ENCODE measurements at places on chromosomes 11 and 22.

DNA sequence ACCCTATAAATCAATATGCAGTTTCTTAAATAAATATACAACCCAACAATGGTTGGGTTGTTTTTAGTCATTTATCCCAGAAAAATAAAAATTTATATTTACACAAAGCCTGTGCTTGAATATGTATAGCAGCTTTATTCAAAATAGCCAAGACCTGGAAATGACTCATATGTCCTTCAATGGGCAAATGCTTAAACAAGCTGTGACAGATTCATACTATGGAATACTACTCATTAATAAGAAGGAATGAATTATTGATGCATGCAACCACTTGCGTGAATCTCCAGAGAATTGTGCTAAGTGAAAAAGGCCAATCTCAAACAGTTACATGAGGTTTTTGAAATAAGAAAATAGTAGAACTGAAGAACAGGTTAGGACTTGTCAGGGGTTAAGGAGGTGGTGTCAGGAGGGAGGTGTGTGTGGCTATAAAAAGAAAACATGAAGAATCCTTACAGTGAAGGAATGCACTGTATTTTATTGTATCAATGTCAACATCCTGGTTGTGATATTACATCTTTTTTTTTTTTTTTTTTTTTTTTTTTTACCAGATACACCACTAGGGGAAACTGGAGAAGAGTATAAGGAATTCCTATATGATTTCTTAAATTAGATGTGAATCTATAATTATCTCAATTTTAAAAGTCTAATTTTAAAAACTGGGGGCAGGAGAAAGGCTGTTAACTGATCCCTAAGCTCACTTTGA, 82.4 kb upstream of the CD44 start:
- DNase-seq, result no peak
- H3K27me3 ChIP-seq, result no peaks in the 10 kb centered on the region
- H3K27ac ChIP-seq, result no peak overlapping the region
- H3K36me3 ChIP-seq, result peaks cover 19% of the 10 kb centered on the region

DNA sequence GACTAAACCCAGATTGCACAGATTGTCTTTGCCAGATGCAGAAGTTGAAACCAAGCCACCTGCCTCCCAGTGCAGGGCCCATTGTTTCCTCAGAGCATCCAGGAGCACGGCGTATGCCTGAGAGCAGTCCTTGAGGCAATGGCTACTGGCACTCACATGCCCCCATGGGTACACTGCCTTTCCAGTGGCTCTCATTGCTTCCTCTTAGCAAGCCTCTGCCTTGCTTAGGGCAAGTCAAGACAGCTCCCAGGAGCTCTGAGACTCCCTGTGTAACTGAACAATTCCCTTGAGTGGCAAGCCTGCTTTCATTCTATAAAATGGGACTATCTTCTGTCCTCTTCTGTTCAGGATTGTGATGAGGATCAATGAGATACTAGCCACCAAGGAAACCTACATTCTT, 4.1 kb downstream of the SYTL2 start:
- no peak overlapping the region for H3K4me3 ChIP-seq
- H3K27ac ChIP-seq, result no peak overlapping the region
- peaks cover 9% of the 10 kb centered on the region for H3K36me3 ChIP-seq
- no peak for DNase-seq
- peaks cover 14% of the 10 kb centered on the region for H3K27me3 ChIP-seq
- H3K4me1 ChIP-seq, result peaks cover 36% of the 10 kb centered on the region

- no peaks in the 10 kb centered on the region for H3K36me3 ChIP-seq
- no peak overlapping the region for H3K4me3 ChIP-seq
- peak; percentile 5 for DNase-seq
- H3K27ac ChIP-seq, result no peak overlapping the region
Measured at GRCh38 chr22:49251371-49251770, 576.3 kb downstream of the BRD1 start.

- no peaks in the 10 kb centered on the region for H3K4me1 ChIP-seq
- no peaks in the 10 kb centered on the region for H3K27me3 ChIP-seq
- no peak overlapping the region for H3K27ac ChIP-seq
Measured at GRCh38 chr11:2574553-2575535, 125.0 kb downstream of the KCNQ1OT1 start.

DNA sequence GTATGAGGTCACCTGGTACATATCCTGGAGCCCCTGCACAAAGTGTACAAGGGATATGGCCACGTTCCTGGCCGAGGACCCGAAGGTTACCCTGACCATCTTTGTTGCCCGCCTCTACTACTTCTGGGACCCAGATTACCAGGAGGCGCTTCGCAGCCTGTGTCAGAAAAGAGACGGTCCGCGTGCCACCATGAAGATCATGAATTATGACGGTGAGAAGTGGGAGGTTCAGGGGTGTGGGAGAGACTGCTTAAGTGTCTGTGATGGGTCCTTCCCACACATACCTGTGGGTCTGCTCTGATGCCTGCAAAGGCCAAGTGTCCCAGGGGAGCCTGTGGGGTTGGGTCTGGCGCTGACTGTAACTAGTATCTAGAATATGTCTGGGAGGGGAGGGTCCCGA, 3.9 kb downstream of the APOBEC3G start:
- peaks cover 71% of the 10 kb centered on the region for H3K4me1 ChIP-seq
- no peak overlapping the region for H3K4me3 ChIP-seq
- H3K27ac ChIP-seq, result peak overlapping the region; percentile 60
- H3K27me3 ChIP-seq, result no peaks in the 10 kb centered on the region

DNA sequence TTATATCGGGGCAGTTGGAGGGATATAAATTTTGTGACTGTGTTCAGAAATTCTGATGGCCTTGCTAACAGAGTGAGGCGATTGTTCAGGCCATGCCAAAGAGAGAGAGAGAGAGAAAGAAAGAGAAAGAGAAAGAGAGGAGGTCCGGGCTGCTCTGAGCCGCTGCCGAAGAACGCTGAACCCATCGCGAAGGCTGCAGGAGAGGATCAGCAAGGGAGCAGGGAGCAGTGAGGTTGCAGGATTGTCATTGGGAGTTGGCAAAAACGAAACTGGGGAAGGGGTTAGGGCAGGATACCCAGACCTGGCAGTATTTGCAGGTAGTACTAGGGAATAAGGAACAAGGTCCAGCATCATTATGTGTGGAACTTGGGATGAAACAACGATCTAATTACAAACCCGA, 537.1 kb downstream of the INSC start:
- H3K27ac ChIP-seq, result no peak overlapping the region
- H3K4me3 ChIP-seq, result no peak overlapping the region
- H3K4me1 ChIP-seq, result peaks cover 3% of the 10 kb centered on the region

DNA sequence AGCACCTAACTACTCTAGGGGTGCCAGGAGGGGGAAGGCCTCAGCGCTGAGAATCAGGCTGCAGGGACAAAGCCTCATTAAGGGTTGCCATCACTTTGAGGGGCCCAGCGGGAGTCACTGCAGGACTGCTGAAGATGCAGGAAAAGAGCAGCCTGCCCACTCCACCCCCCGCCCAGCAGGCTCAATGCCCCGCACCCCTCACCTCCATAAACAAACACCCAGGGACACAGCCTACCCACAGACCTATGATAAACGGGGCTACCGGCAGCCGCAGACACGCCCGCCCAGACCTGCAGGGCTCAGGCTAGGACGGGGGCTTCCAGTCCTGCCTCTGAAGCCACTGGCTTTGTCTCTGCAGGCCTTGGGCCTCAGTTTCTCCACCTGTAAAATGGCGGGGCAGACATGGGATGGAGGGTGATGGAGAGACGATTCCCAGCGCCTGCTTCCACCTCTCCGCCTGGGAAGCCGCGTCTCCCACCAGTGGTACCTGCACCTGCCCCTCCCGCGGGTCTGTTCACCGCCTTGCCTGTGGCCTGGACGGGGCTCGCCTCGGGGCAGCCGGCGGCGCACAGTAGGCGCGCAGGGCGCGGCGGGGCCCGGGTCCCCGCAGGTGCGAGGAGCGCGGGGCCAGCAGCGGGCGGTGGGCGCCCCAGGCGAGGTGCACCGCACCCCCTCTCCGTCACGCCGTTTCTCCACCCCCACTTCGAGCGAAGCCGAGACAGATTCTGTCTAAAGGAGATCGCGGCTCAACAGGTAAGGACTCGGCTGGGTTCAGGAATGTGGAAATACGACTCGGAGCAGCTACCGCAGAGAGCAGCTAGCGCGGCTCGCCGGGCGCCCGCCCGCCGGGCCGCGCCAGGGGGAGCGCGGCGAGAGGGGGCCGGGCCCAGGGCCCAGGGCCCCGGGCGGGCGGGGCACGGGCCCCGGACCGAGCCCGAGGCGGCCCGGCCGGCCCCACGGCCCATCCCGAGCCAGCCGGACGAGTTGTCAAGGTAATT, 1.5 kb downstream of the WNT7B start:
- H3K4me3 ChIP-seq, result no peak overlapping the region
- DNase-seq, result no peak
- no peak overlapping the region for H3K27ac ChIP-seq
- peaks cover 15% of the 10 kb centered on the region for H3K4me1 ChIP-seq
- peaks cover 59% of the 10 kb centered on the region for H3K27me3 ChIP-seq

- H3K27me3 ChIP-seq, result peaks cover 14% of the 10 kb centered on the region
- peaks cover 19% of the 10 kb centered on the region for H3K4me1 ChIP-seq
- DNase-seq, result peak; percentile 26
- H3K4me3 ChIP-seq, result peak overlapping the region; percentile 78
- H3K36me3 ChIP-seq, result no peaks in the 10 kb centered on the region
- no peak overlapping the region for H3K27ac ChIP-seq
Measured at GRCh38 chr11:94768602-94769541, 716 bp downstream of the AMOTL1 start.

GRCh38 chr11:70921804-70922203, 330.6 kb downstream of the SHANK2 start:
- no peak overlapping the region for H3K27ac ChIP-seq
- H3K4me3 ChIP-seq, result no peak overlapping the region
- no peaks in the 10 kb centered on the region for H3K4me1 ChIP-seq
- DNase-seq, result no peak
- H3K36me3 ChIP-seq, result no peaks in the 10 kb centered on the region

DNA sequence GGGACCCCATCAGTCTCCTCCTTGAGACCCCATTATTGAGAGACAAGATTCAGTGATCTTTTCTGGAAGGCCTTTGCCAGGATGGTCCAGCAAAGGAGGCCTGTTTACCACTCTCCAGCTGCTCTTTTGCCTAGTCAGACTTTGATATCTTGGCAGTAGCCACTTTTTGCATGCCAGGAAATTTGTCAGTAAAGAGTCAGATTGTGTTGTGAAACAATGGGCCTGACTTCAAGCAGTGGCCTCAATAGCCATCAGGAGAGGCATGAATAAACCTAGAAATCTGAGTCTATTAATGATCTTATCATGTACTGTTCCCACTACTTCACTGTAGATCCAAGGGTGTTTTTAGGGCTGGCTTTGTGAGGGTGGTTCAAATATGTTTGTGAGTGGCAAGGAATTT, 479.4 kb downstream of the JRKL start:
- H3K4me3 ChIP-seq, result no peak overlapping the region
- H3K27ac ChIP-seq, result no peak overlapping the region
- DNase-seq, result no peak
- H3K36me3 ChIP-seq, result no peaks in the 10 kb centered on the region
- no peaks in the 10 kb centered on the region for H3K4me1 ChIP-seq

DNA sequence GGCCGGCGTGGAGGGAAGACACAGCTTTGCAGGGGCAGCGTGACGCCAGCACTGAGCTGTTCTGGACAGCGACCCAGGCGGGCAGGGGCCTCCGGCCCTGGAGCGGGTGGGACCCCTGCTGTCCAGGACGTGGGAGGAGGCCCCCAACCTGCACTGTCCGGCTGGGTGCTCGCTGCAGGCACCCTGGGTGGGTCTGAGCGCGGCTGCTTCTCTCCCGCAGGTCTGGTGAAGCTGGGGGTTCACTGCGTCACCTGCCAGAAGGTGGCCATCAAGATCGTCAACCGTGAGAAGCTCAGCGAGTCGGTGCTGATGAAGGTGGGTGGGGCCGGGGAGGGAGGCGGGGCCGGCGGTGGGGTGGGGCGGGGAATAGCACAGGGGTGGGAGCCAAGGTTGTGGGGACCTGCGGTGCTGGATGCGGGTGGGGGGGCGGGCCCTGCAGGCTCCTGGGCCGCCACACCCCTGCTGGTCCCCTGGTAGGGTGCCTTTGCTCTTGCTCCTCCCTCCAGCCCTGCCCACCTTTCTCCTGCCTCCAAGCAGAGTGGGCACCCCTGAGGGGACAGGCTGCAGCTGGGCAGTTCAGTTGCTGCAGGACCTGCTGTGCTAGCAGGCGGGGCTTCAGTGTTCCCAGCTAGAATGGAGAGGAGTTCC, 46.2 kb downstream of the BRSK2 start:
- no peak overlapping the region for H3K4me3 ChIP-seq
- H3K27me3 ChIP-seq, result no peaks in the 10 kb centered on the region
- no peak overlapping the region for H3K27ac ChIP-seq
- no peak for DNase-seq

DNA sequence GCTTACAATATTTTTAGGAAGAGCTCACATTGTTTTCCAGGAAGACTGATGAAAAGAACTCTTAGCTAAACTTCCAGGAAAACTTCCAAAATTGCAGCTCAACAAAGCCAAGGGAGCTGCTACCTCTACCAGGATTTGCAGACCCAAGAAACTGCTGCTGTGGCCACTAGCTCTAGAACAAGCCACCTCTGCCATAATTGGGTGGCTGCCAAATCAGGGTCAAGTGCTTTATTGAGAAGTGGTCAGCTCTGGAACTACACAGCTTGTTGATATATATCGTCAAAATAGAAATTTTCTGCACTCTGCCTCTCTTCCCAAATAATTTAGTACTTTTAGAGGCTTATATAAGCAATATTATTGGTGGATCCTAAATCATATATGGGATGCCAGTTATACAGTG, 371.8 kb upstream of the CHORDC1 start:
- no peaks in the 10 kb centered on the region for H3K27me3 ChIP-seq
- H3K27ac ChIP-seq, result no peak overlapping the region
- H3K36me3 ChIP-seq, result no peaks in the 10 kb centered on the region
- DNase-seq, result no peak
- no peak overlapping the region for H3K4me3 ChIP-seq
- no peaks in the 10 kb centered on the region for H3K4me1 ChIP-seq

GRCh38 chr11:35138943-35139721, at the start of gene CD44:
CD44 (plus strand) TSS chr11:35139171; CDS start chr11:35139304, 133 bp downstream.
- H3K4me3 ChIP-seq, result peak within 1 kb of the TSS; percentile 88
- peak; percentile 81 for DNase-seq
- peaks cover 35% of the 10 kb centered on the region for H3K36me3 ChIP-seq
- H3K27ac ChIP-seq, result peak within 1 kb of the TSS; percentile 94

GRCh38 chr22:39999144-39999757, 4.5 kb downstream of the FAM83F start:
- no peaks in the 10 kb centered on the region for H3K36me3 ChIP-seq
- no peak for DNase-seq

DNA sequence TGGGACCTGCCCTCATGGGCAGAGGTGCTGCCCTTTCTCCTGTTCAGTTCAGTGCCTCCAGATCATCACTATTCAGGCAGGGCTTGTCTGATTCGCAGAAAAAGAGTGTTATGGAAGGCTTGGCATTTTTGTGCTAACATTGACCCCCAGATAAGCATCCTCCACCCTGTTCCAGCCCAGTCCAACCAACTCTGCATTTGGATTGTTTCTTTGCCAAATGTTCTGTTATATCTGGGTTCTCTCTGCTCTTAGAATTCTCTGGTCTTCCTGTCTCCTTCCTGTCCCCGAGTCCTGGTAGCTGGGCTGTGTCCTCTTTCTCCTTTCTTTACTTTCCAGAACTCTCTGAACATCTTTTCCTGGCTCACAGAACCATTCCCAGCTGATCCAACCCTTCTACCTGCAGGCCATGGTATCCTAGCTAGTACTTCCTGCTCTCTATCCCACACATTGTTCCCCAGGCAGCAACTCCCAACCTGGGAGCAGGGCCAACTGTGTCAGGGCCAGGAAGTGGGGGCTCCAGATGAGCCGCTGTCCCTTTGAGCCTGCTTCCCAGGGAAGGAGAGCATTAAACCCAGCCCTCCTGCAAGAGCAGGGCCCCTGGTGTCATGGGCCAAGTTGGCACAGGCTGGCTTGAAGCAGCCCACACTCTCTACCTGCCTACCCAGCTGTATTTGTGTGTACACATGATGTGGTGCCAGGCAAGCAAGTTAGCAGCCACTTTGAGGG, 280.7 kb upstream of the CADM1 start:
- H3K4me1 ChIP-seq, result no peaks in the 10 kb centered on the region
- no peak overlapping the region for H3K4me3 ChIP-seq
- no peak for DNase-seq

- H3K27ac ChIP-seq, result no peak overlapping the region
- H3K4me3 ChIP-seq, result no peak overlapping the region
- H3K4me1 ChIP-seq, result no peaks in the 10 kb centered on the region
Measured at GRCh38 chr11:88266919-88267318, 70.6 kb downstream of the CTSC start.

All from activated naive CD4-positive, alpha-beta T cell treated with anti-CD3 and anti-CD28 coated beads, Interleukin-2, amount 10 ng/mL, durations not matched to agents 7 days and 5 days (primary cell).